ENCODE measurements at places on chromosomes 3 and 15.

- no peak for DNase-seq
Observed at GRCh38 chr3:13009132-13009945, 63.9 kb downstream of the IQSEC1 start.

GRCh38 chr3:10957976-10958749 is 34.4 kb upstream of the SLC6A1 start:
- peak; percentile 95 for DNase-seq

- DNase-seq = no peak
Observed at GRCh38 chr3:196287090-196287439, 461 bp downstream of the PCYT1A start.

- DNase-seq = no peak
Observed at GRCh38 chr3:150372320-150372719, 35.8 kb upstream of the TSC22D2 start.

Data from NCI-H1092 (cell line).